ENCODE measurements at places on chromosomes 2 and 18.

GRCh38 chr2:202251494-202251893 is 13.1 kb upstream of the SUMO1 start:
- no peak for DNase-seq

DNA sequence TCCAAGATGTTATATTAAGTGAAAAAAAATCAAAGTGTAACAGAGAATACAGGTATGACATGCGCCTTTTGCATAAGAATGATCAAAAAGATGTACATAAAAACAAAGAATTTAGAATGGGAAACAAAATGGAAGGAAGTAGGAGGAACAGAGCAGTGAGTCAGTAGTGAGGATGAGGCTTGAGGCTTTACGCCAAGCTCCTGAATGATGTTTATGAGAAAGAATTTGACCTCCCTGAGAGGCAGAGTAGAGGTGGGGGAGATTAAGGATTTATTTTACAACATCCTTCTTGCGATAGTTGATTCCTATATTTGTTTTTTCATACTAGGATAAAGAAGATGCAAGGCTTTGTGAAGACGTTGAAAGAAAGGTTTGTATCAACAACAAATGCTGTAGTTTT is 81.4 kb downstream of the DCDC2C start:
- peak; percentile 44 for DNase-seq

DNA sequence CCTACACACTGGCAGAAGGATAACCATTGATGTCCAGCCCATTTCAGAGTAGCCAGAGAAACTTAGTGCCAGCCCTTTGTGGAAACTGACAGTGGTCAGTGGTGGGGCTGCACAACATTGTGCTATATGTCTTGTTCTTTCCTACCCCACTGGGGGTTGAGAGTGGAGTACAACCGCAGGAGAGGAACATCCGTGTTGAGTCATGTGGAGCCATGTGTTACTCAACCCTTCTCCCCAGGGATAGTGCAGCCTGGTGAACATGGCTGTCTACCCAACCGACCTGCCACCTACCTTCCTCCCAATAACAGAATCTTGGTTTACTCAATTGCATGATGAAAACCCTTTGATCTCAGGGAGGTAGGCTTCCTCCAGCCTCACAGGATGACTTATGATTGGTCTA is 65.3 kb upstream of the MAPK4 start:
- DNase-seq, result no peak

- DNase-seq, result no peak
Observed at GRCh38 chr2:181540421-181540820, 83.2 kb downstream of the ITGA4 start.

GRCh38 chr2:118861731-118862130 is 14.3 kb upstream of the EN1 start:
- no peak for DNase-seq

GRCh38 chr18:37985126-37985525 is 419.5 kb upstream of the CELF4 start:
- DNase-seq, result no peak

GRCh38 chr2:221767106-221768012 is 195.3 kb upstream of the EPHA4 start:
- DNase-seq, result no peak

DNA sequence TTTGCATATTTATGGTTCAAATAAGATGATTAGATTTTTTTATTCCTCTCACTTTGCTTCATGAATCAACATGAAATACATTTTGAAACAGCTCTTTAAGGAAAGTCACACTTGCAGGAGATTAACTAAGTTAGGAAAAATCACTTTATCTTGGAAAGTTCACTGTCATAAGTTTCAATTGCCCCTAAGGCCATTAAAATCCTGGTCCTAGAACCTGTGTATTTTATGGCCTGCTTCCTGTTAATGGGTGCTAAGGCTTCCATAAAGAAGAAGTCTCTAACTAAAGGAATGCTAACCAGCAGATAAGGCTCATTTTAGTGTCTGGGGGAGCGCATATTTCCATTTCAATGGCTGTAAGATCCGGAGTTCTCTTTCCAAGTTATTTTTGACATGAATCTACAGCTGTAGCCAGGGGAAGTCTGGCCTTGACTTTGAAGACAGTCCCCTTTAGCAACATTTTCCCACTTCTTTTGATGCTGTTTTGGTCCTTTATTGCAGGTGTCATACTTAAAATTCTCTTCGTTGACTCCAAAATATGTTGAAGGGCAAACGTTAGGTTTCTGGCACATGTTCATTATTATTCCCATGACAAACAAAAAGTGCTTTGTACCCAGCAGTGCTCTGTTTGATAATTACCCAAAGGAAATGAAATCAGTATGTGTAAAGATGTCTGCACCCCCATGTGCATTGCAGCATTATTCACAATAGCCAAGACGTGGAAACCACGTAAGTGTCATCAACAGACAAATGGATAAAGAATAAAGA is 34.4 kb upstream of the SH3BP4 start:
- DNase-seq, result no peak

- no peak for DNase-seq
Observed at GRCh38 chr2:21837168-21837960, 713.6 kb downstream of the TDRD15 start.

DNA sequence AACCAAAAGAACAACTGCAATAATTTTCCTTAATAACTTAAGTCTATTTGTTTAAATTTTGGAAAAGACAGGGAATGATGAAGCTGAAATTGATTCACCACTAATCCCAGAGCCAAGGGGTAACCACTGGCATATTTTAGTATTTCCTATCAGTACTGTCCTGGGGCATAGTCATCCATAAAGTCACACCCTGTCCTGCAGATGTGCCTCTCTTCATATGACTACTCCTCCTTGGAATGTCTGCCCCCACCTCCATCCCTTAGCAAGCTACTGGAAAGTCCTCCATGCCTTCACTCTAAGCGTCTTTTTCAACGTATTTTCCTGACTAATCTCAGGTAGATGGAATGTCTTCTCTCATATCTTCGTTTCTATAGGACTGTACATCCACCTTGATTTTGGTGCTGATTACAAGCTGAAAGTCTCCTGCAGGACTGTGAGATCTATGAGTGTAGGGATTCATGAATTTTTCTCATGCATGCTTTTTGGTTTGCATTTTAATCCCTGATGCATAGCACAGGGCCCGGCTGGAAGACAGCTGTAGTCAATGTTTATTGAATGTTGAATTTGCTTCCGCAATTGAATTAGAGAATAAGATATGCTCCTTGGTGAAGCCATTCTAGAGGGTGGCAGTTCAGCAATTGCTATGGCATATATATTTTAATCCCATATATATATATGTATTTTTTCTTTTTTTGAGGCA is 85.6 kb downstream of the MOGAT1 start:
- DNase-seq, result peak; percentile 97

- DNase-seq, result no peak
Observed at GRCh38 chr2:177053038-177053437, 159.6 kb upstream of the HNRNPA3 start.

DNA sequence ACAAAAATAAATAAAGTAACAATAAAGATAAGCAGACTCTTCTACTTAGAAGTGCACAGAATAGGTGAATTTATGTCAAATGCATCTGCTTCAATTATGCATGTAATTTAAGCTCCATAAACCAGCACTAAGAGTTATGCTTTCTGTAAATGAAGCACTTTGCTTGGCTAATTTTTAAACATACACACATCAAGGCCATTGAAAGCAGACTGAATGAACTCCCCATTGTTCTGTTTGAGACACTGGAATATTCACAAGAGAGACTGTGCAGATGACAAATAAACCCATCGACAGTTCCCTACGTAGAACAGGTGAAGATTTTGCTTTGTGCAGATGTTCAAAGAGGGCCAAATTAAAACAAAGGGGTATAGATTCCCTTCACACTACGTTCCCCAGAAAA is 133.4 kb downstream of the PID1 start:
- DNase-seq, result no peak

DNA sequence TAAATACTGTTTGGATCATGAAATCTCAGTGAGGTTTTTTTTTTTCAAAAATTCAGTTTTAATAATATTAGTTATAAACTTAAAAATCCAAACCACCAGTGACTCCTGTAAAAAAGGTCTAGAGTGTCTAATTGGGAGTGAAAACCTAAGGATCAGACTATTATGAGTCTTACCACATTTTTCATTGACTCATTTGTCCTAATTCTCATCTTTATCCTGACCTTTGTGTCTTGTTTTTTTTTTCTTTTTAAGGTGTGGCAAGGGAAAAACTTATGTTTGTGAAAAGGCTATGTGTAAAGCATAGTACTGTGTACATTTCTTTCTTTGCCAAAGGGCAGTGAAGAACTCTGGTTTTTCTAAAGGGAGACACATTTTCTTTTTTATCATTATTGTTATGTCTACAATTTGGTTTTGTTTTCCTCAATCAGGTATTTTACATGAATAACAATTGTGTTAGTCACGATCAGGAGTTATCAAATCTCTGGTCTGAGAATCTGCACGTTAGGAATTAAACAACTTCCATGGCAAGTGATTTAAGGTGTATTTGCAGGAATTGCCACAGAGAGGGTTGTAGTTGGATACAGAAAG is 52.6 kb downstream of the RHBDD1 start:
- DNase-seq, result peak; percentile 52

Measured in foreskin keratinocyte (primary cell).